ENCODE measurements at places on chromosomes 2 and 18. TPM values are rescaled to one million over a fixed set of nuclear protein-coding genes. Genes with fewer than 3 reads are reported as not detected.
A peak's percentile ranks its signal among the peaks of the same experiment; 100 is the strongest.

The RAB27B gene
- total RNA-seq = 11.8 TPM

The COL5A2 gene
- 30.8 TPM for total RNA-seq

The GCG gene
- not detected for total RNA-seq

The AGXT gene
- total RNA-seq = under 0.01 TPM

The OST4 gene
- total RNA-seq = 309 TPM

DNA sequence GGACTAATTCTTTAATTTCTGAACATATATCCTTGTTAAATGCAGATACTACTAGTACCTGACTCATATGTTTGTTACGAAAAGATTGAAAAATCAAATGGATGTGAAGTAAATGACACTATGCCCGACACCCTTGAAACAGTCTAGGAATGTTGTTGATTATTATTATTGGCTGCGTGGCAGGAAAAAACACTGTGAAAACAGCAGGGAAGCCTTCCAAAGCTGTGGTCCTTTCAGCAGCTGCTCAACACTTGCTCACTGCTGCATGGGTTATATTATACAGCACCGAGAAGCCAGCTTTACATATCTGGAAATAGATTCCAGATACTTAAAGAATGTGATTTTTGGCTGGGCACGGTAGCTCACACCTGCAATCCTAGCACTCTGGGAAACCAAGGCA, 26.5 kb downstream of the CRYGD start:
- no peak for DNase-seq
- no peaks in the 10 kb centered on the region for H3K4me1 ChIP-seq
- H3K36me3 ChIP-seq = no peaks in the 10 kb centered on the region
- H3K27me3 ChIP-seq = no peaks in the 10 kb centered on the region
- no peak overlapping the region for H3K4me3 ChIP-seq

GRCh38 chr2:23662941-23663920, 263.7 kb downstream of the ATAD2B start:
- H3K4me3 ChIP-seq = peak overlapping the region; percentile 55
- no peaks in the 10 kb centered on the region for H3K36me3 ChIP-seq
- H3K27me3 ChIP-seq = no peaks in the 10 kb centered on the region
- H3K4me1 ChIP-seq = no peaks in the 10 kb centered on the region
- H3K27ac ChIP-seq = no peak overlapping the region

GRCh38 chr2:227504700-227505099, 32.7 kb downstream of the AGFG1 start:
- DNase-seq = no peak
- no peaks in the 10 kb centered on the region for H3K4me1 ChIP-seq
- no peaks in the 10 kb centered on the region for H3K36me3 ChIP-seq
- no peaks in the 10 kb centered on the region for H3K27me3 ChIP-seq

DNA sequence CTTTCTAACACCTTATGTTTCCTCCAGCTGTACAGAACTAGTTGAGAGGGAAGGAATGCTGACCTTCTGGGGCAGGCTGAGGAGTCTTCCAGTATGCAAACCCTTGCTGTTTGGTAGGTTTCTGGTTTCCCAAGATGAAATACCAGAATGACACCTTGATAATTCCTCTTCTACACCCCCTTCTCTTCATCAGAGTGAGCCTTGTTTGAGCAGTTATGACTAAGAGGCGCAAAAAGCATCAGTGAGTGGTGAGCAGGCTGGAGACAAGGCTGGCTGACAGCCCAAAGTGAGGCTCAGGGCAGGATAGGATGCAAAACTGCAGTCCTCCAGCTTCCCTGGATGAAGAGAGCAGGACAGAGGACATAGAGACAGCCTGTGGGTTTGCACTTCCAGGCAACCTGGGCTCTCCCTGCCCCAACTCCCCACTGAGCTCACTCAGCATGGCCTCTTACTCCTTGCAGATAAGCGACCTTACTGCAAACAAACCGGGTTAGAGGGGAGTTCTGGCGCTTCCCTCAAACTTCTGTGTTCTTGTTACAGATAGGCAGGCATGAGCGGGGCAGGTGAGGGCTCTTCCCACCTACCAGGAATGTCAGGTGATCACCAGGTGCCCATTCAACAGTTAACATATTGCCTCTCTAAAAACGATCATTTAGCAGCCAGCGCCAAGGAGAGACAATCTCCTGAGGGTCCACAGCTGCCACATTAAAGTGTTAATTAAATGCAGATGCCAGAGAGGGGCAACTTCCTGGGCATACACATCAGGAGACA, 5.4 kb downstream of the MPPE1 start:
- no peaks in the 10 kb centered on the region for H3K27me3 ChIP-seq
- no peaks in the 10 kb centered on the region for H3K36me3 ChIP-seq
- no peak overlapping the region for H3K4me3 ChIP-seq
- DNase-seq = no peak
- H3K27ac ChIP-seq = no peak overlapping the region

DNA sequence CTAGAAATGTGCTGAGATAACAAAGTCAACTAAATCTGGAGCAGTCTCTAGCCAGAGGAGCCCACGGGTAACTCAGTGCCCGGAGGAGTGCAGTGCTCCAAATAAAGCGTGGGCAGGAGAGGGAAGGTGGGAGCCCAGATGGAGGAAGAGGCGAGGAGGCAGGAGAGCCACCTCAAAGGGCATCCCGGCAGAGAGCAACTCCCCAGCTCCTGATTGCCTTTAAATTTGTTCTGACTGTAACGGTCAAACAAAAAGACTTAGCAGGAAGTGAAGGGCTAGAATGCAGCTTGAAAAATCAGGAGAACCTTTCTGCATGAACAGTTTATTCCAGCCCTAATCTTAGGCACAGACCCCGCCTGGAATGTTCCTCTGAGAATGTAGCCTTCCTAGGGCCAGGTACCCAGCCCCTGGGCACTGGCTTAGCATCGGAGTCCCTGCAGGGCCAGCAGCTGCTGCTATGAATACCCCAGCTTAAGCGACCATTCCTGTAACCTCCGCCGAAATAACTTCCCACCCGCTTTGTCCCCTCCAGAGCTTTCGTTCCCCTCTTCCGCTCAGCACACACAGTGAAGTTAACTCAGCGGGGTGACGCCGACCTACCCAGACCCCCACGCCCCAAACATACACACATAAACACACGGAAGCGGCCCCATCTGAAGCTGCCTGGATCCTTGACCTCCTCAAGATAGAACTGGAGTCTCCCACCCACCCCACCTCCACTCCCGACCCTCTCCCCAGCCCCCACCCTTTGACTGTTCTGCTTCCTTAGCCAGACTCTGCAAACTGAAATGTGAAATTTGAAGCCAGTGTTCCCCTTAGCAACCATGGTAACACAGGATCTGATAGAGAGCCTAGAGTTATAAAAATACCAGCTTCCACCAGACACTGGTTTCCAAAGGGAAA, 123.2 kb downstream of the SMAD7 start:
- H3K36me3 ChIP-seq = no peaks in the 10 kb centered on the region
- no peaks in the 10 kb centered on the region for H3K27me3 ChIP-seq
- DNase-seq = no peak

DNA sequence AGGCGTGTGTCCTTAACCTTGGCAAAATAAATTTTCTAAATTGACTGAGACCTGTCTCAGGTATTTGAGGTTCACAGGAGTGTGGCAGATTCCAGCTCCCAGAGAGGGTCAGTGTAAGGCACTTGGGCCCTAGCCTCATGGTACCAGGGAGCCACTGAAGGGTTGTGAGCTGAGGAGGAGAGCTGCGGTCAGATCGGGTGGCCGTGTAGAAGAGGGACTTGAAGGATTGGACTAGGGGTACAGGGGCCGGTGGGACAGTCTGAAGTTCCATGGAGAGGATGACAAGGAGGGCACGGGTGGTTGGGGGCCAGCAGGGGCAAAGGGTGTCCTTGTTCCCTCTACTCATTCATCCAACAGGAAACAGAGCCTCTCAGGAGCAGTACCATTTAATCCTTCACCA, 327.0 kb upstream of the HS6ST1 start:
- H3K27ac ChIP-seq = no peak overlapping the region
- no peaks in the 10 kb centered on the region for H3K36me3 ChIP-seq
- DNase-seq = peak; percentile 22
- H3K4me3 ChIP-seq = no peak overlapping the region
- H3K4me1 ChIP-seq = no peaks in the 10 kb centered on the region
- no peaks in the 10 kb centered on the region for H3K27me3 ChIP-seq

DNA sequence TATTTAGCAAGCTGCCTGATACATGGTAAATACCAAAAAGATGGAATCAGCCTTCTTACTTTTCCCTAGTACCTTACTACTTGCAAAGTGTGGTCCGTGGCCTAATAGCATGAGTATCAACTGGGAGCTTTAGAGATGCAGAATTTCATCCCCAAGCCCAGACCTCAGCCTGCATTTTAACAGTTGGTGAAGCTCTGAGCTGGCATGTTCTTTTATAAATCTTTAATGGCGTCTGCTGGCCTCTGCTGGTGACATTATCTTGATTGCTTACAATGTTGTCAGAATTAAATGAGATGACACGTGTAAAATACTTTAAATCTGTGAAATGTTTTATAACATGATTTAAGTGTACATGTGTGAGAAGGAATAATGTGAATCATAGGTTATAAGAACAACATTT, 115.1 kb upstream of the NOSTRIN start:
- DNase-seq = no peak
- no peaks in the 10 kb centered on the region for H3K4me1 ChIP-seq
- H3K27me3 ChIP-seq = no peaks in the 10 kb centered on the region

- H3K4me3 ChIP-seq = no peak overlapping the region
- no peaks in the 10 kb centered on the region for H3K36me3 ChIP-seq
- H3K4me1 ChIP-seq = no peaks in the 10 kb centered on the region
- no peaks in the 10 kb centered on the region for H3K27me3 ChIP-seq
Observed at GRCh38 chr2:189876271-189876670, 92.0 kb downstream of the PMS1 start.

GRCh38 chr2:71659868-71660518, 206.6 kb downstream of the DYSF start:
- H3K27me3 ChIP-seq = no peaks in the 10 kb centered on the region
- DNase-seq = no peak
- H3K4me1 ChIP-seq = no peaks in the 10 kb centered on the region
- no peaks in the 10 kb centered on the region for H3K36me3 ChIP-seq
- no peak overlapping the region for H3K27ac ChIP-seq

DNA sequence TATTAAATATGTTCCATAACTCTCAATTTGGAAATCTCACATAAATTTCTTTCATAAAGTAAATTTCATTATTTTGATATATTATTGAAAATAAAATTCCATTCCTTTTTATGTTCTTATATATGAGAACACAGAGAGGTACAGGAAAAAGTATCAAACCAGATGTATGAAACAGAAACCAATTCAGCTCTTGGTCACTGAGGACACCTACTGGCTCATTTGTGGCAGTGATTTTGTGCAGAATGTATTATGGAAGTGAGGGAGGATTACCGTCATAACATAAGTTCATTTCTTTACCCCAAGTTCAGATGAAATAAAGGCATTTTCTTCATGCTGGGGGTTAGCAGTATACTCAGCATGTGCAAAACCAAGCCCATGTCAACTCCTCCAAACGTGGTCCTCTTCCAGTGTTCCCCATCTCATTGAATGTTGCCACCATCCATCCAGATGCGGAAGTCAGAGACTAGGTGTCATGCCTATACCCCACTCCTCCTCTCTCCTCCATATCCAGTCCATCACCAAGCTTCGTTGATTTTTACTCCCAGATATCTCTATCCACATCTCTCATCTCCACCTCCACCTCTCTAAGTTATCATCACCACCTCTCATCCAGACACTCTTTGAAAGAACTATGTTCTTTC, 41.7 kb upstream of the MALL start:
- H3K36me3 ChIP-seq = peaks cover 3% of the 10 kb centered on the region
- DNase-seq = no peak
- no peaks in the 10 kb centered on the region for H3K27me3 ChIP-seq
- H3K4me3 ChIP-seq = no peak overlapping the region

- H3K27ac ChIP-seq = no peak overlapping the region
- no peak for DNase-seq
- no peaks in the 10 kb centered on the region for H3K4me1 ChIP-seq
- no peak overlapping the region for H3K4me3 ChIP-seq
Observed at GRCh38 chr18:8238507-8238906, 370.7 kb upstream of the RAB12 start.

DNA sequence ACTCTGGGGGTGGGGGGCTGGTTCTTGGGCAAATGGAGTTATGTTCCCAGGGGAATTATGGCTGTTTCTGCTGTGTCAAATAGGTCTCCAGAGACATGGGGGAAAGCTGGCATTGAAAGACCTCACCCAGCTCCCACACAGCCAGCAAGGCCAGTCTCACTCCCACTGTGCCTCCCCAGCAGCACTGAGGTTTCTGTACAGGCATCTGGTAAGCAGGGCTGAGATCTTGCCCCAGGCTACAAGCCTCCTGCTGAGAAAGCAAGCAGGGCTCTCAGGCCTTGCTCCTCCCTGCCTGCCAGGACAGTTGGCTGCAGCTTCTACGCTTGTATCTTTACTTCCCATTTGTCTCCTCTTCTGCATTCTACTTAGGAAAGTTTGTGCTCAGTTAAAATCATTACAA, 50.5 kb upstream of the FHOD3 start:
- no peaks in the 10 kb centered on the region for H3K4me1 ChIP-seq
- DNase-seq = no peak
- no peaks in the 10 kb centered on the region for H3K27me3 ChIP-seq

- no peaks in the 10 kb centered on the region for H3K27me3 ChIP-seq
- H3K36me3 ChIP-seq = no peaks in the 10 kb centered on the region
- no peak overlapping the region for H3K4me3 ChIP-seq
- DNase-seq = no peak
Observed at GRCh38 chr2:53353135-53354114, 414.2 kb upstream of the CHAC2 start.

DNA sequence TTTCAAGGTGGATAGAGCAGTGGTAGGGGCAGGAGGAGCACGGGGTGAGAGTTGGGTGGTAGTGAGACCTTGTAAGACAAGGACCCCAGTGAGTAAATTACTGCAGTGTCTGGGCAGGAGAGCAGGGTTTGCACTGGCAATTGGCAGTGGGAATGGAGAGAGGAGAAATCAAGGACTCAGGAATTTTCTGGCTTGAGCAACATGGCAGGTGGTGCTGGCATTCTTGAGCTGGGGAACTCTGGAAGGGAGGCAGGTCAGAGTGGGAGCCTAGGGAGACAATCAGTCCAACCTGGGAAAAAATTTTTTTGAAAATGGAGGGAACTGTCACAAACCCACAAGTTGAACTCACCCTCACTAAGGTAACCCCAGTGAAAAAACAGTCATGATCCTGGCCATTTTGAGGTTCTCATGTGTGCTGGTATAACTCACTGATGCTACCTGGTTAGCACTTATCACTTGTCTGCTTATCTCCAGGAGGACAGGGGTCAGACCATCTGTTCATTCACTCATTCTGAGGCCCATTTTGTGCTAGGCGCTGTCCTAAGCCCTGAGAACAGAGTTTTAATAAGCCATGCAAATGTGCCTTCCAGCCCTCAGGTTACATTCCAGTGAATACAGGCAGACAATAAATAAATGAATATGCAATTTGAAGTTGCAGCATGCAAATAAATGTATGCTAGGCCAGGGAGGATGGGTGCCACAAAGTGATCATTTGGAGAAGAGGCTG, 92.2 kb upstream of the SEC11C start:
- H3K27me3 ChIP-seq = no peaks in the 10 kb centered on the region
- no peak overlapping the region for H3K4me3 ChIP-seq
- no peak overlapping the region for H3K27ac ChIP-seq
- H3K36me3 ChIP-seq = no peaks in the 10 kb centered on the region

DNA sequence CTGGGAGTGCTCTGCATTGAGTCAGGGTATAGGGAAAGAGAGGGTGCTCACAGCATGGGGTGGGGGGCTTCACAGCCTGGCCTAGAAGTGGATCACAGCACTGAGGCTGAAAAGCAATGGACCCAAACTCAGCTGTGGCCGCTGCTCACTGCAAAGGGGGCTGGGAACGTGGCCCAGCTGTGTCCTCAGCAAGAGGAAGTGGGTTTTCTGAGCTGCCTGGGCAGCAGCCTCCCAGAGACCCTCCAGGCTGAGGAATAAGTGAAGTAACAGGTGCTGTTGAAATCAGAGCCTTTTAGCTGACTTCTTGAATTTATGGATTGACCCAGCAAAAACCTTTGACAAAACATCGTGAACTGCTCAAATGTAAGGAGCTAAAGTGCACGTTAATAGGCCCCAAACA, 35.2 kb downstream of the PTGR3 start:
- H3K36me3 ChIP-seq = no peaks in the 10 kb centered on the region
- no peak overlapping the region for H3K27ac ChIP-seq
- no peak for DNase-seq
- no peaks in the 10 kb centered on the region for H3K4me1 ChIP-seq
- no peak overlapping the region for H3K4me3 ChIP-seq
